ENCODE measurements at places on chromosomes 7 and 10. TPM values are rescaled to one million over a fixed set of nuclear protein-coding genes. Genes with fewer than 3 reads are reported as not detected.

Gene SND1
- polyA plus RNA-seq, result 110 TPM

GRCh38 chr10:30398788-30399187, 35.2 kb upstream of the MAP3K8 start:
- DNase-seq, result no peak

- no peak for DNase-seq
Observed at GRCh38 chr10:63593576-63593975, 72.4 kb downstream of the REEP3 start.

- DNase-seq, result no peak
Observed at GRCh38 chr7:34453150-34453549, 204.9 kb upstream of the NPSR1 start.

- no peak for DNase-seq
Observed at GRCh38 chr10:95964756-95965155, 57.0 kb downstream of the CC2D2B start.

Gene CYP3A7
- polyA plus RNA-seq, result 5.7 TPM

Gene CYP2C8
- polyA plus RNA-seq, result 0.15 TPM

DNA sequence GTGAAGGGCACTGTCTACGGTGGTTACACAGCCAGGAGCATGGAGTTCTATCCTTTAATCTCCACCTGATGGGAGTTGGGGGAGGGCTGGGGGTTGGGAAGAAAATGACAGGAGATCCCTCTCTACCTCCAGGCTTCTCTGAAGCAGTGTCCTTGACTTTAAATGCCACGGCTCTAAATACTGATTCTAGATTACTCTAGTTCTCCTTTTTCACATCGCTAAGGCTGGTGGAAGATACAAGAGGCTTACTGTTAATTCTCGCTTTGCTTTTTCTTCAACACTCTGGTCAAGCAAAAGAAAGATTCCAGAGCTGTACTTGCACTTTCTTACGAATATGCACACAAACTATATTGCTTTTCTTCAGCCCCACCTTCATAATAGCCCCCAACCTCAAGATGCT, 30.5 kb downstream of the ARL3 start:
- no peak for DNase-seq

Gene PRPS1L1
- polyA plus RNA-seq, result not detected

DNA sequence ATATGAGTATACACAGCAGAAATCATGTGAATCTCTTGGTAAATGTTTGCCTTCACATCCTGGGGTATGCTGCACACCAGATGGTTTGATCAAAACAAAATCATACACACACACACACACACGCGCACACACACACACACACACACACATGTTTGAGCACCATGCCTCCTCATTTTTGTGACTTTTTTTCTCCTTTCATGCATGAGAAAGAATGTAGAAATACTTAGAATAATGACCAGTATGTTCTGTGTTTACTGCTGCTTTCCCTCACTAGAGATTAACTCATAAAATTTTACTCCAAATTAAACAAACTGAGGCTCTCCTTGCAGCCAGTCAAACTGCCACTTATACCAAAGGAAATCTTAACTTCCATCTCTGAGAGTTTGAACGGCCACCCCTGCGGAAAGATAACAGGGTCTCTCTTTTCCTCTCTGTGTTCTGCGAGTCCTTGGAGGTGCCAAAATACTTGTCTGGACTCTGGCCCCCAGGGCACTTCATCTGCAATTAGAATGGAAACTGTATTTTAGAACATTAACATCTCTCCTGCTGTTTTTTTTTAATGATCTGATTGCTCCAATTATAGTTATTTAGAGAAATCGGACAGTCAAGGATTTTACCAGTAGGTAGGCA, 320.8 kb upstream of the NFE2L3 start:
- no peak for DNase-seq

GRCh38 chr7:128773604-128774003, 2.0 kb downstream of the OPN1SW start:
- DNase-seq, result no peak

GRCh38 chr10:83607959-83608745, 531.2 kb upstream of the GHITM start:
- DNase-seq, result no peak
